AG08395 (cell line): ENCODE measurements at places on chromosomes 12 and 14.
A peak's percentile ranks its signal among the peaks of the same experiment; 100 is the strongest.

GRCh38 chr12:54561164-54561563, 11.8 kb downstream of the PDE1B start:
- DNase-seq = no peak

GRCh38 chr12:99709116-99709515, 61.6 kb downstream of the GARIN6 start:
- no peak for DNase-seq

DNA sequence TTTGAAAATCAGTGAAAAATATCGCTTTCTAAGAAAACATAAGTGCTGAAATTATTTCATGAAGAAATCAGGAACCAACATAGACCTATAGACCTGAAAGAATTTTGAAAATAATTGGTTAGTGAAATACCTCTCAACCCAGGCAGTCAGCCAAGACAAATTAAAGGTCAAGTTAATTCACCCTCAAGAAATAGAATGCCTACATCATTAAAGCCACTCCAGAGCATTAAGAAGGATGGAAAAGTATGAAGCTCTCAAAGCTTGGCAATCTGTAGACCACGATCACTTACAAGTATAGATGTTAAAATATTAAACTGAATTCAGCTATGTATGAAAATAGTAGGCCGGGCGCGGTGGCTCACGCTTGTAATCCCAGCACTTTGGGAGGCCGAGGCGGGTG, 48.3 kb downstream of the SFSWAP start:
- no peak for DNase-seq

DNA sequence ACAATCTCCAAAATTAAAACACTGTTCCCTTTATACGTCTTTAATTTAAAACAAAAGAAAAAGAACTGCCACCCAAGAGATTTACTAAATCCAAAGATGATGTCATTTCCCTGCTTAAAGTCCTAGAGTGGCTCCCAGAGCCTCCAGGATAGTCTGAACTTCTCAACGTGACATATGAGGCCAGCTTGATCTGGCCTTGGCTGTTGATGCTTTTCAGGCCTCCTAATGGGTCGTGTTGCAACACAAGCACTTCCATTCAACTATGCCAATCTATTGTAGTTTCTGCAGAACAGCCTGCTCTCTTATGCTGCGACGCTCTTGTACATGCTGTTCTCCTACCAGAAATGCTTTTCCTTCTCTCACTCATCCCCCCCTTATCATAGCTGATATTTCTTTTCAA, 35.7 kb downstream of the LGR5 start:
- peak; percentile 45 for DNase-seq
